ENCODE measurements at places on chromosomes 11 and 22. TPM values are rescaled to one million over a fixed set of nuclear protein-coding genes. Genes with fewer than 3 reads are reported as not detected.

GRCh38 chr11:18567081-18567480 is 21.5 kb downstream of the UEVLD start:
- no peak for DNase-seq

GRCh38 chr11:97905671-97906070 is 1115.1 kb upstream of the CNTN5 start:
- no peak for DNase-seq

APLNR gene
- not detected for total RNA-seq

OR6T1 gene
- total RNA-seq = not detected

Data from naive thymus-derived CD4-positive, alpha-beta T cell (primary cell).